Ascending aorta (tissue), 2 donors: ENCODE measurements at places on chromosomes 3 and 15.
A peak's percentile ranks its signal among the peaks of the same experiment; 100 is the strongest.

- no peak for DNase-seq
These were observed 13.3 kb upstream of the THUMPD3 start for GRCh38 chr3:9349321-9350117.

DNA sequence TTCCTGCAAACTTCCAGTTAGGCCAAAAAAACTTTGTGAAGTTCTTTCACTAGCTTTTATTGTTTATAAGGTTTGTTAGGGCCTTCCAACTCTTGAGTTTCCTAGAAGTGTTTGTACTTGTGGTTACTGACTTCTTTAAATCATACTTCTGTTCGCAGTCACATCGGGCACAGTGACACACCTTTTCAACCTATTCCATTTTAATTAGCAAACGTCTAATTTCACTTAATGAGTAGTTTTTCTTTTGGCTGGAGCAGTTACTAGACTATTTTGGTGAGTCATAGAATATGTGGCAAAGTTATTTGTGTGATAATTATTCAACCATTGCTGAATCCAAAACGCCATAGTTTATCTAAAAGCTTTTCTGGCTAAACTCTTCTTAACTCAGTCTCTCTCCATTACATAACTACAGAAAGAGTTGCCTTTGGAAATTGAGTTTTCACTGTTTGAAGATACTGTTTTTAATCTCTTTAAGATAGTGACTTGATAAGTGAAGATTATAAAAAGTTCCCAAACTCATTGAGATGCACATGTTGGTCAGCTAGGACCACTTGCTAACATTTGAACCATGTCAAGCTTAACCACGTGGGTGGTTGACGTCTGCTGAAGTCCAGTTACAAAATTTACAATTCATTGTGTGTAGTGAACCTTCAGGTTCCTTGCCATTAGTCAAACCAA lies 21.5 kb downstream of the CNOT10 start:
- no peak for DNase-seq

DNA sequence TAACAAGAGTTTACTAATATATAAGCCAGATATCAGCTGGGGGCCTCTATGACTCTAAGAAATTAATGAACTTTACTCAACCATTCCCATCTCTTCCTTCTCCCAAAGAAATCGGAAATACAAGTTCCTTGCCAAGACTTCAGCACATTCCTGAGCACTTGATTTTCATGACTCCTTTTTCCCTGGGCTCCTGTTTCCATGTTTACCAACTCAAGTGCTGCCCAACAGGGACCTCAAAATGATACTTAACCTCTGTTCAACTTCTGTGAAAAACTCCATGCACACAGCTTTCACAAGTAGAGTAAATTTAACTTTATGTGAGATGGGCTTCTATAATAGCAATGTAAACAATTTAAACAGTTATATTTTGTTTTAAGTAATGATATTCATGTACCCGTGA lies 315.8 kb upstream of the CDIN1 start:
- no peak for DNase-seq

DNA sequence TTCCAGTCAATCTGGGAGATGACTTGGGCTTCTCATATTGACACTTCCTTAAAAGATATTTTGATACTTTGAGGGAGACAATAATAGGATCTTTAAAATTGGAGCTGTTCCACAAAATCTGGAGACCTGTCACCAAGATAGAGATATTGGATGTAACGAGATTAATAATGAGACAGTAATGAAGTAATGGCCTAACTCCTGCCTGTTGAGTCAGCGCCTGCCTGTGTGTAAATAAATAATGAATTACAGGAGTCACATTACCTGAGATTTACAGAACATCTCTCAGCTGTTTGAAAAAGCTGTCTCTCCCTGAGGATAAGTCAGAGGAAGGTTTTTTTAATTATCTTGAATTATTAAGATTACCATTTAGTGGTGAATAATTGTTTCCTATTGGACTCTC lies 43.8 kb upstream of the MITF start:
- DNase-seq, result no peak

GRCh38 chr15:33678602-33679001 lies 289.7 kb upstream of the CHRM5 start:
- DNase-seq, result no peak

DNA sequence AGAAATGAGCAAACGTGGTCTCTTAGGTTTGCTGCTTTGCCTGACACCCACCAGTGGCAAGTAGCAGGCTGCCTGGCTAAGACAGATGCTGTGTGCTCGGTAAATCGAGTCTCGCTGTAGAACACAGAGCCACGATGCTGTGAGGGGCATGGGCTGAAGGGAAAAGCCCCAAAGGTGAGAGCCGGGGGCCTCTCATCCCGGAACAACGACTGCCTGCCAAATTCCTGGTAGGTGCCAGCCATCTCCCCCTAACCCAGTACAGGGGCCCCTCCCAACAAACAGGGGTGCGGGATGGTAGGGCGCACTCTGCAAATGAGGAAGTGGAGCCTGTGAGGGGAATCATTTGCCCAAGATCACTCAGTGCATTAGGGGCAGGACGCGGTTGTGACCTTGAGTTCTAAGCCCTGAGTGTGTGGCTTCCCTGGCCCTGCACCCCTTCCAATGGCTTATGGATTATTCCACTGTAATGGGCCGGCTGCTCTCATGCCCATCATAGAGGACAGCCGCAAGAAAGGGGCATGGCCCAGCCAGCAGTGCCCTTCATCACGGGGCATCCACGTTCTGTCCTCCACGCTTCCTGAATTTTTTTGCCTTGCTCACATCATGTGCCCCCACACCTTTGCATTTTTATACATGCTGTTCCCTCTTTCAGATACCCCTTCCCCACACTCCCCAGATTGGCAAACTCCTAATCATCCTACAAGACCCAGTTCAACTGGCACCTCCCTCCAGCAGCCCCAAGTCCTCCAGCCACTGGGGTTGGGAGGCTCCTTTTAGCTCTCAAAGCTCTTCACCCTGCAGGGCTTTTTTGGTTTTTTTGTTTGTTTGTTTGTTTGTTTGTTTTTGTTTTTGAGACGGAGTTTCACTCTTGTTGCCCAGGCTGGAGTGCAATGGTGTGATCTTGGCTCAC lies 125.4 kb downstream of the NUP210 start:
- DNase-seq, result no peak

DNA sequence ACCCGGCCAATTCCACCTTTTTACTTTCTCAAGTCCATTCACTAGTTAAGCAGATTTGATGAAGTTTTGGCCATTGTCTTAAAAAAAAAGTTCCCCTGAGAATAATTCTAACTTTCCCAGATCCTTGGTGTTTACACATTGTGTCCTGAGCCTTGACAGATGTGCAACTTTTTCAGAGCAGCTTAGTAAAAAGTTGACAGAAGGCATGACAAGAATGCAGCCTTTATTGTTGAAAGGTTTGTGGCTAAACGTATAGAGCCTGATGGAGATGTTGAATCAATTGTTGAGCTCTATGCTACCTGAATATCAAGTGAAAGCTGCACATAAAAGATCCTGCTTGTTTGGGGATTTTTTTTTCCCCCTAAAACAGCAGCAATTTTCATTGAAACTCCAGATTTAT lies 75.3 kb upstream of the CMTM7 start:
- DNase-seq, result no peak

GRCh38 chr15:72481015-72481659 lies 7.0 kb downstream of the ARIH1 start:
- DNase-seq, result no peak

- DNase-seq, result no peak
These were observed 66.6 kb downstream of the KCNMB2 start for GRCh38 chr3:178602856-178603255.

DNA sequence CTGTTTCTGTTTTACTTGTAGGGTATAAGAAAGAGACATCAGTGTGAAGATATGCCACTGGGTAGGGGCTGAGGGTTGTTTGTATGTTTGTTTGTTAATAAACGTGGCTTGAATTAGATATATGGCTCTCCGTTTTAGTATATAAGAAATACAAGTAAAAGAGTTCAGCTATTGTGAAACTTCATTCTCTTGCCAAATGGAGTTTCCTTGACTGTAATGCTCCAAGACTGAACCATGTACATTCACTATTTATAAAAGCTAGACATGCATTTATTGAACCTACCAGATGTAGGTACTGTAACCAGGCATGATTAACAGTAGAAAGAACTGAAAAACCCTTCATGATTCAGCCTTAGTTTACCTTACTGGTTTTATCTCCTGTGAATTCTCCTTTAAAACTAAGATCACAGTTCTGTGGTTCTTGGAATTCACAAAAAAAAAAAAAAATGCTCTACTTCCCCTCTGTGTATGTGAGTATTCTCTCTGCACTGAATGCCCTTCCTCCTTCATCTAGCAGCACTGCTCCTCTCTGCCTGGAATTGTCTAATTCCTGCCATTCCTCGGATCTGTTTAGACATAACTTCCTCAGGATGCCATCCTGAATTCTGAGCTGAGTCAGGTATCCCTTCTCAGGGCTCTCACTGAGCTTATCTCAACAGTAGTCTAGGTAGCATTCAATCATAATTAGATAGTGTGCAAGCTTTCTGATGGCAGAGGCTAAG lies 504.4 kb downstream of the FHIT start:
- DNase-seq, result no peak

DNA sequence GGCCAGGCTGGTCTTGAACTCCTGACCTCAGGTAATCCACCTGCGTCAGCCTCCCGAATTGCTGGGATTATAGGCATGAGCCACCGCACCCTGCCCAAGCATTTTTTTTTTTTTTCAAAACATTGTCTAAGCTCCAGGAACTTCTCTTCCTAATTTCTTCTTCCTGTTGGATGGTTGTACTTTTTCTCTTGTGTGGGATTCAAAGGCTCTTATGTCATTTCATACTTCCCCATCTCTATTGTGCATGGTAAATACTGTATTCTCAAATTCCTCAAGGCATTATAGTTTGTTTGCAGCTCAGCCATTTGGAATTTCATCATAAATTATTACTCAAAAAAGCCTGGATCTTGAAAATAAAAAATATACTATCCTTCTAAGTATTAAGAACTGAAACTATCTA lies 199.1 kb upstream of the GADL1 start:
- DNase-seq, result no peak

DNA sequence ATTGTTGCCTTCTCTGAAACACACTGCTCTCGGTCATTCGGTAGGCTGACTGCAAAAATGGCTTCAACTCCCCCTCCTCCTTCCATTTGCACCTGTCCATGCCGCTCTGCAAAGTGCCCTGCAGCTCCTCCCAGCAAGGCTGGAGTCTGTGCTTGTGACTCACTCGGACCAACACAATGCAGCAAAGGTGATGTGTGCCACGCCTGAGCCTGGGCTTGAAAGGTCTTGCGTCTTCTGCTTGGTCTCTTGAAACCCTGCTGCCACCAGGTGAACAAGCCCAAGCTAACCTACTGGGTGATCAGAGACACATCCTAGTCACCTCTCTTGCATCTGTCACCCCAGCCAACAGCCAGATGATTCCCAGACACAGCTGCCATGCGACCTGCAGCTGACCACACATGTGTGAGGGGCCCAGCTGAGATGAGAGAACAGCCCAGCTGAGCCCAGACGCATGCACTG lies 71.1 kb downstream of the MGLL start:
- DNase-seq, result no peak

- no peak for DNase-seq
These were observed 28.0 kb downstream of the OSBPL10 start for GRCh38 chr3:31953091-31953490.

DNA sequence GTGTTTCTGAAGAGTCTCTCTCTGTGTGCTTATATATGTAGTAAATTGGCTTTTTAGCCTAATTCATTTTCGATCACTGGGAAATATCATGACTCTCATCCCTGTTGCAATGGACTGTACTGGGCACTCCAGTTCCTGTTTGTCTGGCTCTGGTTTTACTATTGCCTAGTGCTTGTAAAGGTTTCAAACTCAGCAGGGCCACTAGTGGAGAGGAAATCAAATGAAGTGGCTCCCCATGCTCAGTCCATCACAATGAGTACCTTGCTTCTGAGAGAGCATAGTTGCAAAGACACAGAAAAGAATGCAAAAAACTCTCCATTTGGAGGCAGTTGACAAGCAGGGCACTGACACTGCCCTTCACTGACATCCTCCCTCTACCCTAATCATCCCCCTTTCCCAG lies 167.8 kb downstream of the TAFA4 start:
- no peak for DNase-seq

GRCh38 chr15:76071806-76072205 lies 12.0 kb downstream of the TMEM266 start:
- DNase-seq, result no peak

DNA sequence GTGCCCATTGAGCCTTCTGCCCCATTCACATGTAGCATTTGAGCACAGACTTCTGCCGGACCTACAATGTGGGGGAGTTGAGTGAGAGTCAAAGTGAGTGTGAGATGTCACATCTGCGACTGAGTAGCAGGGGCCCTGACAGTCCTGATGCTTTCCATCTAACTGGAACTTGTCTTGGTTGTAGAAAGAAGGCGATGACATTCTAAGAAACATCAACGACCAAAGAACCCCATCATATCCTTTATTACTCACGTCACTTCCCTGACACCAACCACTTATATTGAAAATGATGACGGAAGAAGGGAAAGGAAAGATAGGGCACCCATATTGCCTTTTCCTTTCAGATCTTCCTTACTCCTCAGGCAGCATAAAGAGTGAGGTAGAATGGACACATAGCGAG lies 30.5 kb downstream of the SMAD3 start:
- no peak for DNase-seq

DNA sequence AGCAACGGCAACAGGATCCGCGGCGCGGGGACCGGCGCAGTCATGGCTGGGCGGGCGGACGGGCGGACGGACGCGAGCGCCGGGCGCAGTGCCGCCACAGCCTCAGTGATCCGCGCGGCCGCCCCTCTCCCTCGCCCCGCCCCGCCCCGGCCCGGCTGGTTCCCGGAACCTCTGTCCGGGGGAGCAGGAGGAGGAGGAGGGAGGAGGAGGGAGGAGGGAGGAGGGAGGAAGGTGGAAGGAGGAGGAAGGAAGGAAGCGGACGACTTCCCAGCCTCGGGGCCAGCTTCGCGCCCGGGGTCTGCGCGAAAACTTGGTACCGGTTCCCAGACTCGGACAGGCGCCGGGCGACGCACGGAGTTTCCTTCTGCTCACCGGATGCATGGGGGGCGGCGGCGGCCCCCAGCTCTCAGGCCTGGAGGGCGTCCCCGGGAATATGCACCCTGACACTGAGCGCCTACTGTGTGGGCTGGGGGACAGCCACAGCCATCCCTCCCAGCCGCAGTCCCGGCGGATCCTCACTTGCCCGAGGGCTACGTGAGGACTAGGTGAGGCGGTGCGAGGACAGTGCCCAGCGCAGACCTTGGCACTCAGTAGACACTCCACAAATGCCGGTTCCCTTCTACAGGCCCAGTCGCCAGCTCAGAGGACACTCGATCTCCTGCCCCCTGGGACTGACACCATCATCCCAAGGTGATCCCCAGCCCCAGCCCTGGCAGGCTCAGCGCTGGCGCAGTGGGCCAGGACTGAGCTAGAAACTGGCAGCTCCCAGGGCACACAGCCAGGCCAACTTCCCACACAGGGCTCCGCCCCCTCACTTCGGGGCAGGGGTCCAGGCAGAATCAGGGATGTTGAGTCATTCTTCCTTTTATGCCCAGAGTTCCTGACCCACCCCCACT lies at the start of gene SHISA5:
Gene SHISA5, minus strand, starts transcription at position 124 of the 896 bp plus-strand sequence. Its CDS starts 80 bp downstream, at position 44.
- DNase-seq, result peak; percentile 96

DNA sequence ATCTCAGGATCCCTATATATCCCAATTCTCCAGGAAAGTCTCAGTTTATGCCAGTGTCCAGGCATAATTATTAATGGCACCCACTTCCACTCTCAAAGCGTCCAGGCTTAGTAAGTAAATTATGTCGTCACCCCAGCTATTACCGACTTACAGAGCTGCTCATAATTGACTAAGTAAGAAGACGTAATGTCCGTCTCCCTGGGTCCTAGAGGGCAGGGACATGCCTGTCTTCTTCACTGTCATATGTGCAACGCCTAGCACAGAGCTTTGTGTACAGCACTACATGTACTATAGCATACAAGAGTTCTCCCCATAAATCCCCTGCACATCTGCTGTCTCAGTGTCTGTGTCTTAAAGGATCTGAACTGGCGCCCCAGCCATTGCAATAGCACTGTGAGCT lies 23.9 kb upstream of the HRH1 start:
- no peak for DNase-seq

- no peak for DNase-seq
These were observed 976 bp upstream of the ALDH1L1 start for GRCh38 chr3:126181398-126181725.
